ENCODE measurements at places on chromosomes 7 and 10.

GRCh38 chr7:88276605-88277153, 30.0 kb downstream of the STEAP4 start:
- DNase-seq = no peak

DNA sequence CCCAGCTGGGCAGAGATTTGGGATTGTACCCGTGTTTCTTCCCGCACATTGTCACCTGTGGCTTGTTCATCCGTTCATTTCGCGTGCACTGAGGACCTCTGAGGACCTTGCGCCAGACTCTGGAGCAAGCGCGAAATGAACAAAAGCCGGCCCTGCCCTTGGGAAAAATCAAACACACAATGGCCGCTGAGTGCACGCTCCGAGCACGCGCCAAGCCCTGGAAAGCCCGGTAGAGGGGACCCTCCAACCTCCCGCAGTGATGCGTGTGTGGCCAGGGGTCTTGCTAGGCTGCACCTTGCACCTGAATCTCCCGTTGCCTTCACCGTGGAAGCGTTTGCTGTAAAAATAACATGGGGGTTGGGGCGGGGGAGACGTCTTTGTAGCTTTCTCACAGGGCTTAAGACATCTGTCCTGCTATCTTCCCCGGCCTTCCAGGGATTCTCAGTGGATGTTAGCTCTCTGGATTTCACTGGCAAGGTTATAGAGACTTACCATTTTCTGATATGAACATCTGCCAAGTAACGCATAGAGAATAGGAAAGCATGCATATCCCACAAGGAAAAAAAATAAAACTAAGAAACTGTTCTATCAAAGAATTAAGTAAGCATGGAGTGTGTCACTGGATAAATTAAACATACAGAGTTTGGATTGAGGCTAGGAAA, 37.3 kb downstream of the ZNF777 start:
- no peak for DNase-seq

DNA sequence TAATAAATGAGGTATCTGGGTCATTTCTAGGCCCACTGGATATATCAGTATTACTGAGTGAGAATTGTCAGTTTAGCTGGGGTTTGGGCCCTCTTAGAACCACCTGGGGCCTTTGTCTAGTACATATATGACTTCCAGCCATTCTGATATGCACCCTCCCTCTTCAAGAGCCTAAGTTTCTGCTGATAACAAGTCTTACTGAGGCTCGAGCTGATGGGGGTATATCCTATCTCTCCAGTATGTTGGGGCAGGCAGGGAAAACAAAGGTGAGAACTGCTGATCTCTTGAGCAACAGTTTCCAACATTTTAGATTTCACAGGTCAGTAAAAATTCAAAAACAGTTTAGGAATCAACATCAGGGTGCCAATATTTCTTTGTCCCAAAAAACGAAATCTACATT, 10.8 kb upstream of the ZNRF2 start:
- no peak for DNase-seq

- no peak for DNase-seq
These were observed 104.8 kb upstream of the LAMB4 start for GRCh38 chr7:108234971-108235450.

- no peak for DNase-seq
These were observed 128.7 kb downstream of the ELAPOR2 start for GRCh38 chr7:86930554-86931307.

DNA sequence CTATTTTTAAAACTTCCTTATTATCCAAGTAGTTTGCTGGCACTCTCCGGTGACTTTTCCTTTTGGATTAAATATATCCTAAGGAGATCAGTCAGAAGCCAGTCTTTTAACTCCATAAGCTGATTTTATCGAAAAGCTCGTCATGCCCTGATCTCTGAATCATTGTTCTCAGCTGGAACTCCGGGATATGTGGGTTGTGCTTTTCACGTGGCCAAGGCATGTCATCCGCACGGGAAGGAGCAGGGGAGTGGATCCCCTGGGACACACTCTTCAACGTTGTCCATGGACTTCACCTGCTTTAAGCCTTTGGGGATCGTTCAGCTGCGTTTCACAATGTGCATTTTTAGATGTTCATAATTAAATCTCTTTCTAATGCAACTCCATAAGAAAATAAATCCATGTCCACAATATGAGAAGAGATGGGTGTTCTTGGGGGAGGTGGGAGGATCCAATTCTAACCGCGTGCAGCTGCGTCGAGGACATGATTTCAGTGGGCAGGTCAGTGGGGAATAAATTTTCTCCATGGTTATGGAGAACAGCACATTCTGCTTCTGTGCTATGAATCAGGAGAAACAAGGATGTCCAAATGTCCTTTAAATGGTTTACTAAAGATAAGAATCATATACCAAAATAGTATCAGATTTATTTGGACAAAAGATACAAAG, 229.5 kb upstream of the ADARB2 start:
- no peak for DNase-seq

DNA sequence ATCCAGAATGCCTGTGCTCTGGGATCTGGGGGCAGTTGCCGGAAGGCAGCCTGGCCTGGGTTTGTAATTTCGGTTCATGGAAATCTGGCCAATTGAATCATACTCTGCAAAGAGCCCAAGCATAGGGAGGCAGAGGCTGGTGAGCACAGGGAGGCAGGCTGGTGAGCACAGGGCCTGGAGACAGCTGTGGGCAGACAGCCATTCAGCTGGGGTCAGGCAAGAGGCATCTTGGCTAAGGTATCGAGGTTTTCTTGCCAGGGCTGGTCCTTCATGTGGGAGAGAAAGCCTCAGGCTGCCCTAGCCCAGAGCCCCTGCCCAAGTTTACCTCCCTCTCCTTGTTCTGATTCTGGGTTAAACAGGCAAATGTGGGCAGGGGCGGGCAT, 63.7 kb upstream of the BAIAP2L1 start:
- no peak for DNase-seq

GRCh38 chr7:51015581-51015980, 232.9 kb upstream of the GRB10 start:
- DNase-seq = no peak

GRCh38 chr10:48885376-48885775, 54.3 kb downstream of the LRRC18 start:
- peak; percentile 1 for DNase-seq

DNA sequence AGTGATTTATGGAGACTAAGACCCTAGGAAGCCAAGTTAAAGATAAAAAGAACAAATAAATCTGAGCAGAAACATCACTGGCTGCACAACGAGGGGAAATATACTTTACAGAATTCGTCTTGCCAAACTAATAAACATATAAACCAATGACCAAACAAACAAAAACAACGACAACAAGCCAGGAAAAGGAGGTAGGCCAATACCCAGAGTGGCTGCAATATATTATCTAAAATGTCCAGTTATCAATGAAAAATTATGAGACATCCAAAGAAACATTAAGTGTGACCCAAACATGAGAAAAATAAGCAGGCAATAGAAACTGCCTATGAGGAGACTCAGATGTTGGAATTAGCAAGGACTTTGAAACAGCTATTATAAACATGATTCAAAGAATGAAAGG, 81.0 kb downstream of the PKD1L1 start:
- no peak for DNase-seq

- no peak for DNase-seq
These were observed 15.2 kb downstream of the GPR85 start for GRCh38 chr7:113071465-113071864.

- no peak for DNase-seq
These were observed 143.8 kb downstream of the ZNF248 start for GRCh38 chr10:37713642-37714041.

DNA sequence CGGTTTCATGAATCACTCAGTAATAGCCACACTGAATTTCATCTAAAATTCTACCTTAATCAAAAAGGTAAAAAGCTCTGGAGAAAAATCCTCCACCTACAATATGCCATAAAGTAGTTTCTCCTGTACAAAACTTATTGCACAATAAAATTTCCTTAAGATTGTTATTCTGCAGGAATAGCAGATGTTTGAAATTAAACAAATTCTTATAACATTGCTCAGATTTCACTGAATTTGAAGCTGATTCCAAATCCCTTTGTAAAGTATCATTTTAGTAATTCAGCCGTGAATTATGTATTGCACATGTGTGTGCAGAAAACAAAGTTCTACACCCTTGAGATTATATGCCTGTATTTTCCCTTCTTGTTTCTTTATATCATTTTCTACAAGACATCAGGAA, 123.8 kb downstream of the AMPH start:
- DNase-seq = no peak

DNA sequence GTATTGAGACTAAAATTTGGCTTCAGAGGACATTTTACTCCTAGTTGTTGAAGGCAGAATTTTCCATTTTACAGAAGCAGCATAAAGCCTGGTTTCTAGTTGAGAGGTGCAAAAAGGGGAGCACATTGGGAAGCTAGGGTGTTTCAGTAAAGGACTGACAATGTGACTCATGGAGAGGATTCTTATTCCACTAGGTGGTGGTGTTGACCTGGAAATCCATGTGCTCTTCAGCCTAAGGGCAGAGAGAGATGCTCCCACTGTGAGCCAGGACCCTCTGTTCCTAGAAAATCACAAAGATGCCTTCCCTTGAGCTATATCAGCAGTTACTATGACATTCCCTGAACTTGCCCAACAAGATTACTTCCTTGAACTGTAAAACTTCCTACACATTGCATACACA, 687.8 kb downstream of the IPMK start:
- DNase-seq = peak; percentile 1

DNA sequence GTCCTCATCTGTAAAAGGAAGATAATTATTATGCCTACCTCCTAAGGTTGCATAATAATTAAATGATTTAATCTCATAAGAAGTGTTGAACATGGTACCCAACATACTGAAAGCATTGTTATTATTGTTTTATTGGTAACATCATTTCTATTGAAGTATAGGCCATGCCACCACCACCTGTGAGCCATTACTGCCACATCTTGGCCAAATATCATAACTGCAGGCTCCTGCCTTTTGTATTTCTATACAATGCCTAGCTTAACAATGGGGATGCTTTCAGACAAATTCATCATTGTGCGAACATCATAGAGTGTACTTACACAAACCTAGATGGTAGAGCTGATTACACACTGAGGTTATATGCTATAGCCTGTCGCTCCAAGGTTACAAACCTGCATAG, 61.1 kb upstream of the NPSR1 start:
- no peak for DNase-seq

DNA sequence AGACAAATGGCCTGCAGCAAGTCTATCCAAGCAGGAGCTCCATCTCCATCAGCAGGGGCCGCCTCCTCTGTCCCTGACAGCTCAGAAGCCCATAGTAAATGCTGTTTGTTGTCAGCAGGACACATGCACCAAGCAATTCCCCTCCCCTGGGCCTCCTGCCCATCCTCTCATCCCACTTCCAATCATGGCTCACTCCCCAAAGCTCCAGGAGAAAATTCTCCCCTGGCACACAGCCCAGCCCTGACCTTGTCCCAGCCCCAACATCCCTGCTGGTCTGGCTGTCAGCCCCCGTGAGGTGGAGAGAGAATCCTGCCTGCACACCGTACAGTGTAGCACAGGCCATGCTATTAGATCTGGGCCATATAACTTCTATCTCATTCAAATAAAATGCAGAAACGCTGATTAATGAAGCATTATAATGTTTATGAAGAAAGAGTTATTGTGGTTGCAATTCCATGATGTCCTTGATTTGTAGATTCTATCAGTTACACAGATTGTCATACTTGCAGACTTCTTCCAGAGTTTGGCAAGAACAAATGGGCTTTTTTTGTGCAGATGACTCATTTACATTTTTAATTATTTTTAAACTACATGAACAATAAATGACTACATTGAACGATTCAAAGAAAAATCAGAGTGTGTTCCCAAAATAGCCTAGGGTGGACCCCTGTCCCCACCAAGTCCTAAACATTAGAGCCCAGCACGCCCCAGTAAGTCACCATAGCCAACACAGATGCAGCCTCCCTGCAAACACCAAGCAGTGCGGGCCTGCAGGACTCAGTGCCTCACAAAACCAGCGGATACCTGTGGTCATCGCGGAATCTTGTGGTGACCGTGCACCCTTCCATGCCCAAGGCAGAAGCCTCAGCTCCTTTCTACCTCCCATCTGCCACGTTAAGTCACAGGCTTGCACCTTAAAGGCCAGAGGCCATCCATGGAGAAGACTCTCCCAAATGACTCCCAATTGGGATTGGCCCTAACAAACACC, 70.1 kb downstream of the COBL start:
- no peak for DNase-seq

GRCh38 chr7:139679731-139680594, 97.8 kb downstream of the HIPK2 start:
- DNase-seq = no peak

DNA sequence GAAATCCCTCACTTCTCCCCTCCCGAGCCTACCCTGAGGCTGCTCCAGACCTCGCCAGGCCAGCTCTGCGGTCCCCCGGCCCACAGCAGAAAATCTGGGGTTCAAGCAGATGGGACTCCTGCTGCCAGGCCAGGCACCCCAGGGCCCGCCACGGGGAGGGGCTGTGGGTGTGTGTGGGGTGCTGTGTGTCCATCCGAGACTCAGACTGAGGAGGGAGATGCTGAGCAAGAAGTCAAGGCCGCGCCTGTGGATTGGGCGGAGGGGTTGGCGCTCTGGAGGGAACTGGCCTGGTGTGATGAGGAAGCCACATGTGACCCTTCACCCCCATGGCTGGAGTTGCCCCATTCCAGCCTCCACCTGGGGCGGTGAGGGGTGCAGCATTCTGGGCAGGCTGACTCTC, 51.1 kb downstream of the YKT6 start:
- no peak for DNase-seq

DNA sequence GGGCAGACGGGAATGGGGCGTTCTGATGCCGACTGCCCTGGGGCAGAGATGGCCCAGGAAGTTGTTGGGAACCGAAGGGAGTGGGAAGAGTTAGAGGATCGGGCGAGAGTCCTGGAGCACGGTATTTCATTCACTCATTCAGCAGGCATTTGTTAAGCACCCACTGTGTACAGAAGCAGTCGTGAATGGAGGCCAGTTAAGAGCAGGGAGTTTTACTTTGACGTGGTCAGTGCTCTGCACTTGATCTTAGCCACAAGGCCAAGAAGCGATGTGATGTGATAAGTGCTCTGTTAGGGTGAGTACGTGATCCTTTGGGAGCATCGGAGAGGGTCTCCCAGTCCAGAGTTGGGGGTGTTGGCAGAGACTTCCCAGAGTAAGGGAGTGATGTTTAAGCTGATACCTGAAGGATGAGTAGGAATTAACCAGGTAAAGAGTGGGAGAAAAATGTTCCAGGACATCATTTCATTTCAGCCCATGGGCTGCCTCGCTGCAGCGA, 890 bp downstream of the ZFYVE27 start:
- DNase-seq = no peak

GRCh38 chr10:93236393-93237040, 162.8 kb downstream of the CYP26A1 start:
- no peak for DNase-seq

DNA sequence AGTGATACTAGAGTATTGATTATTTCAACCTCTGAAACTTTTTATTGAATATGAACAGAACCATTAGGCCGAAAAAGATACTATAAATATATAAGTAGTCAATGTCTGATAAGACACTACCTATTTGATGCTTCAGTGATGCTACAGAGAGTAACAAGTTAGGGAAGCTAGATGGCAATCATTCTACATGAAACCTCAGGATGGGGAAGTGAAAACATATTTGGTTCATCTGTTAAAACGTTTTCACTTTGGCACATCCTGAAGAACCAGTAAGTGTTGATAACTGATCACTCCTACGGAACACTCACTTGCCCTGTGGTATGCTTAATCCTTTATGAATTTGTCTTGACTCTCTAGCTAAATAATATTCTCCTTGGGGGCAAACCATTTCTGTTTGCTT, 1064.9 kb downstream of the NXPH1 start:
- DNase-seq = no peak
